MM.1S (cell line): ENCODE measurements at places on chromosomes 16 and 17.

- no peak for DNase-seq
These were observed 7.8 kb downstream of the TSPOAP1 start for GRCh38 chr17:58320570-58321323.

GRCh38 chr16:67447508-67448076, 16.7 kb downstream of the HSD11B2 start:
- peak; percentile 75 for DNase-seq

DNA sequence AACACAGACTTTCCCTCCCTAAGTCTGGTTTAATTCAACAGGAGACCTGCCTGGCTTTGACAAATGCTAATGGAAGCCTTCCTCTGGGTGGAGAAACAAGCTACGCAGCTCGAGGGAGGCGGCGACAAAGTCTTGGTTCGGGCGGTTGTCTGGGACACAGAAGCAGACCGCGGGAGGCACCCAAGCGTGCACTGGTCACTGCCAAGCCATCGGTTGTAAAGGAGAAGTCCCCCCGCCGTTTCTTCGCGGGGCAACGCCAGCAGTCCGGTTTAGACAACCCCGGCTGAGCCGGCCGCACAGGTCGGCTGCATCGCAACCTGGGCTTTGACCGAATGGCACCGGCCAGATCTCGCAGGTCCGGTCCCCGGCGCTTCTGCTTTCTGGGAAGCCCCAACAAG, 586 bp downstream of the GLYR1 start:
- DNase-seq, result peak; percentile 60

DNA sequence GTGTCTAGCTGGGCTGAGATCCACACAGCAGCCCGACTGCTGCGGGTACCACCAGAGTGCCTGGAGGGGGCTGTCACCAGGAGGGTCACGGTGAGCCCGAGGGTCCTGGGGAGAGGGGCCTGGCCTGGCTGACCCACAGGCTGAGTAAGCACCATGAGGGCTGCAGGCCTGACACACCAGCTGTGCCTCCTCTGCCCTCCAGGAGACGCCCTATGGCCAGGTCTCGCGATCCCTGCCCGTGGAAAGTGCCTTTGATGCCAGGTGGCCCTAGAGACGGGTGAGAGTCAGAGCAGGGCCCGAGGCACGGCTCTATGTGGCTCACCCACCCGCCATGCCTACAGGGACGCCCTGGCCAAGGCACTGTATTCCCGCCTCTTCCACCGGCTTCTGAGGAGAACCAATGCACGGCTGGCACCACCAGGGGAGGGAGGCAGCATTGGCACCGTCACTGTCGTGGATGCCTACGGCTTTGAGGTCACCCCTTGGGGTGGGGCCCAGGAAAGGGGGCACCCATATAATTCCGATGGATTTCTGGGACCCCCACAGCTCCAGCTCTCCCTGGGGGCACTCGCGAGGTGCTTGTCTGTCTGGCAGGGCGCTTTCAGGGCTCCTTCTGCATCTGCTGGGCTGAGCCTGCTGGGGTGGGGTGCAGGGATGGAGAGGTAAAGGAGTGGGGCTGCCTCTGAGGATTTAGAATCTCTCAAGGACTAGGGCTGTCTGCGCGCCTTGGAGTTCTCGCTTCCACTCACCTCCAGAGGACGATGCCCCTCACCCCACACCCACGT, 7.1 kb downstream of the MYO15B start:
- no peak for DNase-seq

DNA sequence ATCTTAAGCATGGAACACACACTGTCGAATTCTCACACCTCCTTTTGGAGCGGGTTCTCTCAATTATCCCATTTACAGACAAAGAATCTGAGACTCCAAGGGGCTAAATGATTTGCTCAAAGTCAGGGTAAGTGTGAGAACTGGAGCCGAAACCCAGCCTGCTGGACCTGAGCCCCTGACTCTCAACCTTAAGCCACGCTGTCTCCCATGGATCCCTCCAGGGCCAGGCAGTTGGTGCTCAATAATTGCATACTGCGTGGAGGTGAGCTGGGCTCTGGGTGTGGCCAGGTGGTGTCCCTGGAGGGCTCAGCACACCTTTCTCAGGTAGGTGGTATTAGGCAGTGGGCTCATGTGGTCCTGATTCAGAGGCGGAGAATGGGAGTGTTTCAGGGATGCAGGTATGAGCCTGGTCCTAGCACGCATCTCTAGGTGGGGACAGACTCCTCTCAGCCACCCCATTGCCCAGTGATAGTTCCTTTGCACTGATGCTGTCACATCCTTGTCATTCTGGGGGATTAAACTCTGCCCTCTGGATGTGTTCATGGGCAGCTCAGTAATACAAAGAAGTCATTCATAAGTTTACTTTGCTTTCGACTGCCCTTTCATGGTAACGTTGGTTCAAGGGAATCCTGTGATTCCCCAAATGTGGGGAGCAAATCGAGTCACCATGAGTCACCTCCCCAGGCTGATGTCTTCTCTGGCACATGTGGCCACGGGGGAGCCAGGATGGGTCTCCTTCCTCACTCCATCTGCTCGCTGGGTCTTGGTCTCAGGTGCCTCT, 399.5 kb upstream of the TNRC6C start:
- DNase-seq, result no peak

DNA sequence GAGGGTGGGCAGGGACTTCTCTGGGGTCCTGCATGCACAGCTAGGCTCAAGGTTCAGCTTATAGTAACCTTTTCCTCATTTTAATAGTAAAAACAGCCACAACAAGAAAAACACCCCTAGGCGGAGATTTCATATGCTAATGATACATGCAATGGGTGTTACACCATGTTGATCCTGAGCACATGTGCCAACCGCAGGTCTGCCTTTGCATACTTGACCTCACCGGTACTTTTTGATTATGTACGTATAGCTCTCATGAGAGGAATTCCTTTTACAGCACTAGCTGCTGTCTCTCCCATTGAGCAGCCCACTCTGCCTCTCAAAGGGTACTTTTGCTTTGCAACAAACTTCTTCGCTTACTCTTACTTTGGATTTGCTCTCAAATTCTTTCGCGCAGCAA, 1.9 kb downstream of the KRTAP4-8 start:
- DNase-seq, result no peak

DNA sequence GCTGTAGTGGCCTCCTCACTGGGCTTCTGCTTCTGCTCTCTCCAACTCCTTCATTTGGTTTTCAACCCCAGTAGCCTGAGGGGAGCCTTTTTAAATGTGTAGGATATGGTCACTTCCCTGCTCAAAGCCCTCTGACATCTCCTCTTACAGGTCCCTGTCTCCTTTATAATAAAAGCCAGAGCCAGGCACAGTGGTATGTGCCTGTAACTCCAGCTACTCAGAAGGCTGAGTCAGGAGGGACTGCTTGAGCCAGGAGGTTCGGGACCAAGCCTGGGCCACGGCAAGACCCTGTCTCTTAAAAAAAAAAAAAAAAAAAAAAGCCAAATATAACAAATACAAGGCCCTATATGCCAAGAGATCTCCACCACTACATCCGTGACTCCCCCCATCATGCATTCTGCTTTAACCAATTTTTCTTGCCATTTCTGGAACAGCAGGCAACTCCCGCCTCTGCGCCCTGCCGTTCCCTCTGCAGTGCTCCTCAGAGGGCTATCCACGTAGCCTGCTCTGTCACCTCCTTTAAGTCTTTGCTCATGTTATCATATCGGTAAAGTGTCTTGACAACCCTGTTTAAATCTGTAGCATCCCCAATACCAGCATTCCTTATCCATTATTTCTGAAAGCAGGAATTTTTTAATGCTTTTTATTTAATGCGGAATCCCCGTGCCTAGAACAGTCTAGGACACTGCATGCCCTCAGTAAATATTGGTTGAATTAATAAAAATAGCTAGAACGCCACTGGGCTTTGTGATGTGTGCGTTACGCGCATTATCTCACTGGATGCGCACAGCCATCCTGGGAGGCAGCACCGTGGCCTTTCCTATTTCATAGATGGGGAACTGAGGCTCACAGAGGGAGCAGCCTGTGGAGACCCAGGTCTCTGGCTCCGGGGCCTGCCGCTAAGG, 9.5 kb downstream of the ZNF771 start:
- no peak for DNase-seq

- DNase-seq, result no peak
These were observed 12.1 kb upstream of the SPATA32 start for GRCh38 chr17:45274033-45274432.

- DNase-seq, result no peak
These were observed 32.5 kb downstream of the USP32 start for GRCh38 chr17:60359415-60359814.

- no peak for DNase-seq
These were observed 448 bp upstream of the TNFRSF12A start for GRCh38 chr16:3019594-3020246.

- DNase-seq, result no peak
These were observed at the start of gene GPRC5C for GRCh38 chr17:74431568-74432423. TSS of gene GPRC5C (plus strand) at chr17:74432088. CDS start at chr17:74439777, 7,689 bp downstream.

GRCh38 chr17:73522696-73523095, 121.5 kb downstream of the SDK2 start:
- DNase-seq, result no peak

GRCh38 chr16:55711959-55712876, 56.4 kb downstream of the SLC6A2 start:
- DNase-seq, result peak; percentile 74

- DNase-seq, result no peak
These were observed 30.9 kb upstream of the ABCA3 start for GRCh38 chr16:2371421-2371820.
